ENCODE measurements at places on chromosomes 6 and 20.

DNA sequence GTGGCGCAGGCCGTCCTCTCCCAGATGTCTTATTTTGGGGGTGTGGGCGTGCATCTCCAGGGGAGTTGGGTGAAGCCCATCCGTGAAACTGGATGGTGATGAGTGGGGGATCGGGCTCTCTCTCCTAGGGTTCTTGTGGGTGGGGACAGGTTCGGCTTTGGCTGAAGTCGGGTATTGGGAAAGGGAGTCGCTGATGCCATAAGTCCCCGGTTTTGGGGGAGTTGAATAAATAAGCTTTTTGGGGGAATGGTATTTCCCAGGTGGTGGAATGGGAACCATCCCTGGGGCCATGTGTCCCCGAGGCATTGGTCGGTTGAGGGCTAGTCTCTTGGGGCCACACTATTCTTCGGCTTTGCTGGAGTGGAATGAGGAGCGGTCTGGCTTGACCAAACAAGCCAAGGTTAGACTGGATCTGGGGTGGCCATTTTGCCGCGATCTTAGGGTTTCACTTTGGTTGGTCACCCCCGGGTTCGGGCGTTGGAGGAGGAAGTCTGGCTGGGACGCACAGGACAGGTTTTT, 481 bp downstream of the ZNF133 start:
- no peak for DNase-seq

GRCh38 chr20:42173440-42173839, 555.3 kb upstream of the CHD6 start:
- DNase-seq, result no peak

GRCh38 chr6:149026530-149026942, 279.7 kb downstream of the UST start:
- DNase-seq, result no peak

GRCh38 chr6:106517706-106518105, 111.6 kb downstream of the RTN4IP1 start:
- DNase-seq, result no peak

DNA sequence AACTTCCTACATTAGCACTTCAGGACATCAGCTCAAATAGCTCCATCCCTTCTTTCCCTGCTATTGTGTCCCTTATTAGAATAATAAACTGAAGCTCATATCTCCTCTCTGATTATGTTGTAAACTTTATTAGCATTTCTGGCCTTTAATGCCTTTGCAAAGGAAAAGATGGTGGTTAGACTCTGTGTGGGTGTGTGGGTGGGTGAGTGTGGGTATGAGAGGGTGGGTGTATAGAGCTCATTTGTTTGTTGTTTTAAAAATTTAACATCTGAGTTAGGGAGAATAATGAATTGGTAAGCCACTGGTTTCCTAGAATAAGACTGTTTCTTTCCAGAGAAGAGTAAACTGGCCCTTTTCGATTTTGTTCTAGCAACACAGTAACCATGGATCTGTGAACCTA, 70.6 kb upstream of the L3MBTL3 start:
- no peak for DNase-seq

DNA sequence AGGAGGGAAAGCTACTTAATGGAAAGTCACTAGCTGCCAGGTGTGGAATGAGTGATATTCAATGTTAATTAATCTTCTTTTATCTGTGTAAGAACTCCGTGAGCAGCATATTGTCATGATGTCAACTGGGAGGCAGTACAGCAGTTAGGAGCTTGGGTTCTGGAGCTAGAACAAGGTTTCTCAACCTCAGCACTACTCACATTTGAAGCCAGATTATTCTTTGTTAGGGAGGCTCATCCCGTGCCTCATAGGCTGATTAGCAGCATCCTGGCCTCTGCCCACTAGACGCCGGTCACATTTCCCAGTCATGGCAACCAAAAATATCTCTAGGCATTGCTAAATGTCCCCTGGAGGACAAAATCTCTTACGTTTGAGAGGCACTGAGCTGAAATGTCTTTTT, 41.2 kb downstream of the BCAS1 start:
- no peak for DNase-seq

GRCh38 chr20:10927011-10927583, 253.3 kb upstream of the JAG1 start:
- DNase-seq, result no peak

DNA sequence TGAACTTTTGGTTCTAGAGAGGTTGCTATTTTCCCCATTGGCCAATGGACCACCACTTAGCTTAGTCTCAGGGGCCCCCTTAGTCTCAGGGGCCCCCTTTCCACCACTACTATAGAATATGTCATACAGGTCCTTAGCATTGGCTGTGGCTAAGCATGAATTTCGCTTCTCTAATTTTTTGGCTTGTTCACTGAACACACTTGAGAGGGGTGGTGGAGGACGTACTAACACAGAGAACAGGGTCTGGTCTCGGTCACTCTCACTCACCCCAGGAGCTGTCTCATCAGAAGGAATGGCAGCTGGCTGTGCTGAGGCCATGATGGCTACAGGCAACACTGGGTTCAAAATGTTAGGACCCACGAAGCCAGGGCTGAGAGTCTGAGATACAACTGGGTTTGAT, 30.3 kb downstream of the ZNF318 start:
- DNase-seq, result no peak

- no peak for DNase-seq
Observed at GRCh38 chr6:79146421-79146820, 68.4 kb upstream of the PHIP start.

GRCh38 chr6:111265842-111266241, 178.5 kb downstream of the SLC16A10 start:
- no peak for DNase-seq
